ENCODE measurements at places on chromosomes 7 and 10.

GRCh38 chr10:72075376-72076115, 12.8 kb downstream of the SPOCK2 start:
- no peak for DNase-seq

DNA sequence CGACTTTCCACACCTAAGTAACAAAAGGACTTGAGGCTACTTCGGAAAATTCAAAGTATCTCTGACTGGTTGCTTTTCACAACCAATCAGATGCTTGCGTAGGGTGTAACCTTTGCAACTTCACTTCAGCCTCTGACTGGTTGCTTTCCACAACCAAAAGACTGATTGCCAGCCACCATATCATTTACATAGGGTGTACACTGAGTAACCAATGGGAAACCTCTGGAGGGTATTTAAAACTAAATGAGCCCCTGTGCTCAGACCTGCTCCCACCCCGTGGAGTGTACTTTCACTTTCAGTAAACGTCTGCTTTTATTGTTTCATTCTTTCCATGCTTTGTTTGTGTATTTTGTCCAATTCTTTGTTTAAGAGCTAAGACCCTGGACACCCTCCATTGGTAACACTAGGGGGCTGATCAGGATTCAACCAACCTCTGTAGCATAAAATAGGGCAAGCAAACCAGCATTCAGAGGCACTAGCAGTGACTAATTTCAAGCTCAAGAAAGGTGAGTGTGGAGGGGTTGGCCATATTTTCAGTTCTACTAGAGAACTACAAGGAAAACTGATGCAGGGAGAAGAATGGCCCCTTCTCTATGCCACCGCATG, 390.8 kb downstream of the POM121L12 start:
- no peak for DNase-seq

DNA sequence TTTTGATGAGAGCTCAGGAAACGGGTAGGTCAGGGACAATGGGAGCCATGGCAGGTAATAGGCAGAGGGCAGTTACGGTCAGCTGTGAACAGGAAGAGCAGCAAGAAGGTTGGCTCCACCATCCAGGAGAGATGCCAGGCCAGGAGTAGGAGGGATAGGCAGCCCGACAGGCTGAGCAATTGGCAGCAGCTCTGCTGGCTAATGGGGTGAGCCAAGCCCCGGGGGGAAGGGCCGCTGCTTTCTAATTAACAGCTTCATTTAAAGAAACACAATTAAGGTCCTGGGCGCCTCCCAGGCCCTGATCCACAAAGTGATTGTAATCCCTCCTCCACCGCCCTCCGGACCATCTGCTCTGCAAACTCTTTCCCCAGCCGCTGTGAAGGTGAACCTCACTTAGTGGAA, 23.7 kb downstream of the SH2B2 start:
- no peak for DNase-seq

DNA sequence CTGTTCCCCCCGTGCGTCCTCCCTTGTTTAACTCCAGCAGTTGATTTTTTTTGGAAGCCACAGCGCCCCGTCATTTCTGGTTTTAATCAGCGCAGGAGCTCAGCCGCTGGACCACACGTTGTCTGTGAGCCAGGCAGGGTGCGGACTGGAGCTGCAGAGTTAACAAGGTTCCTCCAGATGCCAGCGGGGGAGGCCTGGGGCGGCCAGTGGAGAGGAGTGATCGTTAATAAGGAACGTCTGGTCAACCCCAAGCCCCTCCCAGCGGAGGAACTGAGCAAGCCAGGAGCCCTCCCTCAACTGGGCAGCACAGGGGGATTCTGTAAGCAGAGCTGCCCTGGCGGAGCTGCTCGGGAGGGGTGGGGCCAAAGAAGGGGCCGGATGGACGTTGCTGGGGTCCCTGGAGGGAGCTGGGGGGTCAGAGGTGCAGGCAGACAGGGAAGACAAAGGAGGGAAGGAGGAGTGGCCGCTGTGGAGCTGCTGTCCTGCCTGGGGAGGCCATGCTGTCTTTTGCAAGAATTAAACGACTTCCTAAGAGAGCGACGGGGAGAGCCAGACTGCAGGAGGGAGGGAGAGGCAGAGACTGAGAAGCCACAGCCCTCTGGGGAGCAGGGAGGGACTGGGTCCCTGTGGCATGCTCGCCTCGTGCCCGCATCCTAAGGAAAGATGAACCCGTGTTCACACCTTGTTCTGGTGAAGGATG, 537.1 kb upstream of the FOXK1 start:
- DNase-seq, result no peak

DNA sequence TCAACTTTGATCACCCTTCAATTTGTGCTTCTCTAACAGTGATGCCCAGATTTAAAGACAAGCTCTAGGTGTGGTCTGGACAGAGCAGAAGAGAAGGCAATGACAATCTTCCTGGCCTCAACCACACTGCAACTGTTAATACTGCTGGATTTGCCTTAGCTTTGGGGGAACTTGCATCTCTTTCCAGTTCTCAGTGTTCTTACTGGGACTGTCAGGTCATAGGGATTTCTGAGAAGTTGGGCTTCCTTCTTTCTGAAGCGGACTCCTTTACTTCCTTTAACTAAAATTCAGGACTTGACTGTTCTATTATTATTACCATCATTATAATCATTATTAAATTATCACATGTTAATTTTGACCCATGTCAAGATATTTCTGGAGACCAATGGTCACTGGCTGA, 80.8 kb downstream of the OSBPL3 start:
- DNase-seq, result no peak

- no peak for DNase-seq
Observed at GRCh38 chr10:125878957-125879835, 1.9 kb downstream of the DHX32 start.

DNA sequence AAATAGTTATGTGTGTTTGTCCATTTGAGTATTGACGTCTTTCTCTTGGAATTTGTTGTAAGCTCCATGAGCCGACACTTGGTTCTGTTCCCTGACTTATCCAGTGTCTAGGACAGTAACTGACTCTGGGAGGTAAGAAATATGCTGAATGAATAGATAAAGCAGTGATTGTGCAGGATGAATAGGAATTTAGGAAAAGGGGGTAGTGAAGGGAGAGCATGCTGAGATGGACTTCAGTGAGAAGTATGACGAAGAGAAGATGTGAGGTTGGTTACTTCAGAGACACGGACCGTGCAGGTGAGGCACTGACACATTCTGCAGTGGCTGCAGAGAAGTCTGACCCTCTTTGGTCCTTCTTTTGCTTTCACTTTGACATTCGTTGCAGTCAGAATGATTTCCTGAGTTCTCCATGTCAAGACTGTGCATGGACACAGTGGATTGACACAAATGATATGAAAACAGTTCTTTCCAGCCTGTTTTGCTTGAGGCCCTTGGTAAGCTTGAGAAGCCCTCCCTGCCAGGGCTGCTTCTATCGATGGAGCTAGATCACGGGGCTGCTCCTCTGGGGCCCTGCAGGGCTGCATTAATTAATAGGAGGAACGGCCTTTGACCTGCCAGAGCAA, 261.5 kb upstream of the SORCS1 start:
- no peak for DNase-seq

DNA sequence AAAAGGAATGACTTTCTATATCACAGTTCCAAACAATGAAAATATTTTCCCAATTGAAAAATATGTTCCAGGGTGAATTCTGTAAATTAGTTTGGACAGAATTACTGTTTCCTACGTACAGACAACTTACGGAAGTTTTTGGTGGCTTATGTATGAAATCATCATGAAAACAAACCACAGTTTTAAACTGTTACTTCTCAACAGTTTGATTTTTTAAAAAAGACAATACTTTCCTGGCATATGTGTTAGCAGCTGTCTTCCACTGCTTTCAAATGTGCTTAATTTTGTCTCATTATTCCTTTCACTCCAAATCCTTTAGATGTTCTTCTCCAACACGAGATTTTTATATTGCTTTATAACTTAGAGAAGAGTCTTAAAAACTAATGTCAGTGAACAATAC, 56.2 kb downstream of the SEMA3A start:
- no peak for DNase-seq

- DNase-seq, result no peak
Observed at GRCh38 chr10:35335133-35336083, 901 bp upstream of the CCNY start.

GRCh38 chr10:124849111-124849773, 47.6 kb downstream of the ABRAXAS2 start:
- no peak for DNase-seq

GRCh38 chr10:74624501-74624900, 201.9 kb upstream of the KAT6B start:
- DNase-seq, result no peak

- no peak for DNase-seq
Observed at GRCh38 chr7:133255486-133255885, 2.6 kb downstream of the EXOC4 start.

DNA sequence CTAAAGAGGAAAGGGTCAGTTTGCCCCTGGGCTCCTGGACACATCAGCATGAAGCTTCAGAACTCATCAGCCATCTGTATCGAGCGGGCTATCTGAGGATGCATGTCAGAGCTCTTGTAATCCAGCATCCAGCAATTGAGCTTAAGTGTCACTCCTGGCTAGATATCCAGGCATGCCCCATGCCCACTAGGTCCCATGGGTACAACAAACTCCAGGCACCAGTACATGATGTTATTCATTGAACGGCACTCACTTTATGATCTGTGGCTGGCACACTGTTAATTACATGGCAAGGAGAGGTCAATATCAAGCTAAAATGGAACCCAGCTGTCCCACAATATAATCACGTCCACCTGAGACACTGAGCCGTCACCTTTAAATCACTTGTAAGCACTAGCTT, 274.2 kb downstream of the ELMO1 start:
- no peak for DNase-seq

- DNase-seq, result no peak
Observed at GRCh38 chr10:77563638-77564270, 73.9 kb downstream of the KCNMA1 start.

- no peak for DNase-seq
Observed at GRCh38 chr7:7740037-7740355, 21.6 kb upstream of the RPA3 start.

- no peak for DNase-seq
Observed at GRCh38 chr10:48765039-48765438, 80.4 kb downstream of the WDFY4 start.

DNA sequence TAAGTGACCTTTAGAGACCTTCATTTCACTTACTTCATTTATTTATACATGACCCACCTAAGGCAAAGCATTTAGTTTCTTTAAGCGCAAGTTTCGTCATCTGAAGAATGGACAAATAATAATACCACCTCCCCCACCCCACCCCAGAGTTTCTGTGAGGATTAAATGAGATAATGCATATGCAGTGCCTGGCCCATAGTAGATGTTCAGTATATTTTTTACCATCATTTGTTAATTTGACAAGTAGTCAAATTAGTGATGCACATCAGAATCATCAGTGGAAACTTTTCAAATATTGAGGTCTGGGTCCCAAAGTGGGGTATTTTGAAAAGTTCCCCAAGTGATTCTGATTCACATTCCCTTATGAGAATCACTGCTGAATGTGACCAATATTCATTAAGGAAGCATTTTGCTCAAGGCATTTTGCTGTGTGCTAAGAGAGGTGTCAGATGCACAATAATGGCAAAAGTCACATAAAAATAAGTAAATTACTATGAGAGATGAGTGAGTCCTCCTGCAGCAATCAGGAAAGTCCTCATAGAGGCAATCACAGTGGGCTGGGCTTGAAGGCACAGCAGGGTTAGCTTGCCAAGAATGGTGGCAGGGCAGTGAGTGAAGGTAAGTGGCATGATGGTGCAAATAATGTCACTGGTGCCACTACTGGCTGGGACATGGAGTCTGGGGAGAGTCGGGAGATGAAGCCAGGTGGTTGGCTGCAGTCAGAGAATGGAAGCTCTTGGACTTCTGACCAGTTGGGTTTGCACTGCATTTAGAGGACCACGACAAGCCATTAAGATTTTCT, 244.1 kb downstream of the PTEN start:
- no peak for DNase-seq

- no peak for DNase-seq
Observed at GRCh38 chr7:31569528-31569927, 55.6 kb downstream of the ITPRID1 start.

DNA sequence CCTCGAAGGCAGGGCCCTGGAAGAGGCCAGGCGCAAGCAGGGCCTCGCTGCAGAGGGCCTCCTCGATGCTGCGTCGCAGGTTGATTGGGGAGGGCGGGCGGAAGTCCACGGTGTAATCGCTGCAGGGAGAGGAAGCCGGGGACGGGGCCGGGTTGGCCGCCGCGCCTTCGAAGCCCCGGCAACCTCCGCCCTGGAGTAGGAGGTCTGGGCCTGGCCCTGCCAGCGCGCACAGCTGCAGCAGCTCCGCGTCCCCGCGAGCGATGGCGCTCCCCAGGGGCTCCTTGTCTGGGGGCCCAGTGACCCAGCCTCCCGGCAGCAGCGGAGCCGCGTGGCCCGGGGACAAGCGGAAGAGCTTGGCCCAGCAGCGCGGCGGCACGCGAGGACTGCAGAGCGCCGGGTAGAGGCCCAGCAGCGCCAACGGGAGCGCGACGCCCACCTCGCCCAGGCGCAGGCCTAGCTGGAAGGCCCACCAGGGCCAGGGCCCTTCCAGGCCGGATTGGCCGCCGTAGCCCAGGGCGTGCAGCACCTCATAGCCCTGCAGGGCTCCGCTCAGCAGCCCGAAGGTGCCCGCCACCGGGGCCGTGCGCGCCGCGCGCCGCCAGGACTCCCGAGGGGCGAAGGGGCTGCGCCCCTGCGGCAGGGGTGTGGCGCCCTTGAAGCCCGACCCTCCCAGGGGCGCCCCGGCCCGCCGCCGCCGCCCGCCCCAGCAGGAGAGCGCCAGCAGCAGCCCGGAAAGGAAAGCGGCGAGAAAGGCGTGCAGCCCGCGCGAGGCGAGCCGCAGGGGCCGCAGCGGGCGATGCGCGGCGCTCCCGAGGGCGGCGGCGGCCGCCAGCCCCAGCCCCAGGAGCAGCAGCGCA, 7.8 kb upstream of the RBM28 start:
- no peak for DNase-seq

DNA sequence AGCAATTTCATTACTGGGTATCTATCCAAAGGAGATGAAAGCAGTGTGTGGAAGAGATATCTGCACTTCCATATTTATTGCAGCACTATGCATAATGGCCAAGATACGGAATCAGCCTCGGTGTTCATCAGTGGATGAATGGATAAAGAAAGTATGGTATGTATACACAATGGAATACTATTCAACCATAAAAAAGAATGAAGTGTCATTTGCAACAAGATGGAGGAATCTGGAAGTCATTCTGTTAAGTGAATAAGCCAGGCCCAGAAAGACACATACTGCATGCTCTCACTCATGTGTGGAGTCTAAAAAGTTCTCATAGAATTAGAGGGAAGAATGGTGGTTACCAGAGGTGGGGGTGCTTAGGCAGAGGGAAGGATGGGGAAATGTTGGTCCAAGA, 35.3 kb downstream of the CREM start:
- DNase-seq, result no peak

All from GM19239 (cell line).